Foreskin keratinocyte (primary cell): ENCODE measurements at places on chromosomes 6 and 20. TPM values are rescaled to one million over a fixed set of nuclear protein-coding genes. Genes with fewer than 3 reads are reported as not detected.

IL17F gene
- not detected in 2 replicates for polyA plus RNA-seq

ME1 gene
- 22.3 and 23.7 TPM in 2 replicates for polyA plus RNA-seq

LY6G6D gene
- not detected in 2 replicates for polyA plus RNA-seq

OR2B6 gene
- polyA plus RNA-seq, result not detected in 2 replicates

MOXD1 gene
- 1.4 and 2.5 TPM in 2 replicates for polyA plus RNA-seq

RIPOR3 gene
- 0.06 TPM in 2 replicates for polyA plus RNA-seq

SUMO4 gene
- 0.04 TPM in 1 of 2 replicates, not detected in the other for polyA plus RNA-seq

TMEM244 gene
- 0.17 TPM in 1 of 2 replicates, not detected in the other for polyA plus RNA-seq

CEP162 gene
- 2.0 and 2.1 TPM in 2 replicates for polyA plus RNA-seq

ZSWIM1 gene
- polyA plus RNA-seq, result 3.8 and 4.0 TPM in 2 replicates

WFDC8 gene
- polyA plus RNA-seq, result not detected in 2 replicates

TMC2 gene
- polyA plus RNA-seq, result not detected in 2 replicates

CST3 gene
- polyA plus RNA-seq, result 356 and 360 TPM in 2 replicates

SPATA25 gene
- 0.07 and 0.11 TPM in 2 replicates for polyA plus RNA-seq

CLDN20 gene
- not detected in 2 replicates for polyA plus RNA-seq

ASIP gene
- not detected in 2 replicates for polyA plus RNA-seq

PAK5 gene
- not detected in 2 replicates for polyA plus RNA-seq

QKI gene
- 9.4 and 10.3 TPM in 2 replicates for polyA plus RNA-seq

TBXT gene
- polyA plus RNA-seq, result not detected in 2 replicates

TREM1 gene
- not detected in 2 replicates for polyA plus RNA-seq

GPX5 gene
- polyA plus RNA-seq, result not detected in 2 replicates

RIMS1 gene
- not detected in 2 replicates for polyA plus RNA-seq

E2F1 gene
- 16.0 and 17.5 TPM in 2 replicates for polyA plus RNA-seq

RIPOR2 gene
- not detected in 2 replicates for polyA plus RNA-seq

DYNLT2 gene
- 0.26 and 0.30 TPM in 2 replicates for polyA plus RNA-seq

RHAG gene
- polyA plus RNA-seq, result not detected in 2 replicates

NRN1 gene
- polyA plus RNA-seq, result not detected in 2 replicates

BFSP1 gene
- polyA plus RNA-seq, result 1.3 and 1.5 TPM in 2 replicates

FAM217A gene
- not detected in 2 replicates for polyA plus RNA-seq

ATP6V1G2 gene
- 0.65 and 1.2 TPM in 2 replicates for polyA plus RNA-seq

USP49 gene
- 0.27 and 0.35 TPM in 2 replicates for polyA plus RNA-seq

PLG gene
- polyA plus RNA-seq, result not detected in 2 replicates
